ENCODE measurements at places on chromosomes 4 and X.

DNA sequence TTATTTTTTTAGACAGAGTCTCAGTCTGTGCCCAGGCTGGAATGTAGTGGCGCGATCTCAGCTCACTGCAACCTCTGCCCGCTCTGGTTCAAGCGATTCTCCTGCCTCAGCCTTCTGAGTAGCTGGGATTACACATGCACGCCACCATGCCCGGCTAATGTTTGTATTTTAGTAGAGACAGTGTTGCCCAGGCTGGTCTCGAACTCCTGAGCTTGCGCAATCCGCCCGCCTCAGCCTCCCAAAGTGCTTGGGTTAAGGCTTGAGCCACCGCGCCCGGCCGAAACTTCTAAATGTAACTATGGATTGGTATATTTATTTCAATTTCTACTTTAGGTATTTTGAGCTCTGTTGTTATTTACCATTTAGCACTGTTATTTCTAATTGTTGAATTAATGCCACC, 79.4 kb downstream of the FAM193A start:
- DNase-seq, result no peak

DNA sequence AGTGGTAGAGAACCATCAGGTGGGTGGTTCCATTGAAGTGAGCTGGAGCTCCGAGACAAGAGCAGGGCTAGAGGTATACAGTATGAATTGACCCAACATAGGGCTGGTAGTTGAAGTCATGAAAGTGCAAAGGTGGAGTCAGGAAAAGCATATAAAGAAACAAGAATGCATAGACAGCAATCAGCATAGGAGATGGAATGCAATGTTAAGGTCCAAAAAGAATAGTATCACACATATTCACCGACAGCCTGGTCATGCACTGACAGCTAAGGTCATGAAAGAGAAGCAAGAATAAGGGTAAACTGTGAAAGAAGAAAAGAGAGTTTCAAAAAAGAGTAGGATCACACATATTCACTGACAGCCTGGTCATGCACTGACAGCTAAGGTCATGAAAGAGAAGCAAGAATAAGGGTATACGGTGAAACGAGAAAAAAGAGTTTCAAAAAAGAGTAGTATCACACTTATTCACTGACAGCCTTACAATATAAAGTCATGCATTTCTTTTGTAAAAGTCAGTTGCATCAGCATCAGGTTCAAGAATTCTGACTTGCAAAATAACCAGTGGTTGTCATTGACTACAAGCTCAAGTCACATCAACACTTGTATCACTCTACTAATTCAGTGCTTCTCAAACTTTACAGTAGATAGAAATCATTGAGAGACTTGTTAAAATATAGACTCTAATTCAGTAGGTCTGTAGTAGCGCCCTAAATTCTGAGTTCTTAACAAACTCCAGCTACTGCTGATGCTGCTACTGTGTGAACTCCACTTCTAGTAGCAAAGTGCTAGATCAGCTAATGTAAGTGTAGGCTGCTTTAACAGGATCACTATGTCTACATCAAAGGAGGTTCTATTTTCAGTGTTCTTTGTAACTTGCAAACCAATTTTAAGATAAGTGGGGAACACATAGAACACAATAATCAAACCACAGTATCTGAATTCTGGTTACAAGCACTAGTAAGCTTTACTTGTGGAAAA, 221.9 kb downstream of the PDGFC start:
- no peak for DNase-seq

DNA sequence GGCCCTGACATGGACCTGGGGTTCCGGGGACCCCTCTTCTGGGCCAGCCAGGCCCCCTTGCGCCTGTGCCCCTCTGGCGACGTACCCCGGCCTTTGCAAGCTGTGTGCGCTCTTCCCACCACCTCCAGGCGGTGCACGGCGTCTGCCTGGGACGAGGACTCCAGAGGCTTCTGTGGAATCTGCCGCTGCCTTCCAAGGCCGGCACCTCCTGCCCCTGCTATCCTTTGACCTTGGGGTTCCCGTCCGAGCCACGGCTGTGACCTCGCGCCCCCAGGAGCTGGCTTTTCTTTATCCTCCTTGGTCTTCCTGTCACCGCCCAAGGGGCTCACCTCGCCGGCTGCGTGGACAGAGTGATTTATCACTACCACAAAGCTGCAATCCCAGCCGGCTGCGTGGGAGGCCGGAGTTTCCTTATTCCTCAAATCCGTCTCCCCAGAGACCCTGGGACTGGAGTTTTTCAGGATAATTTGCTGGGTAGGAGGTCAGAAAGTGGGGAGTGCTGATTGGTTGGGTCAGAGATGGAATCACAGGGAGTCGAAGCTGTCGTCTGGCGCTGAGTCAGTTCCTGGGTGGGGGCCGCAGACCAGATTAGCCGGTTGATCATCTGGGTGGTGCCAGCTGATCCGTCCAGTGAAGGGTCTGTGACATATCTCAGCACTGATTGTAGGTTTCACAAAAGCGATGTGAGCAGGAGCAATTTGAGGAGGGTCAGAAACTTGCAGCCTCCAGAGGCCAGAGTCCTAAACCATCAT, 19.8 kb upstream of the PLCXD1 start:
- DNase-seq, result no peak

- DNase-seq, result no peak
Observed at GRCh38 chrX:9874483-9874882, 88.3 kb downstream of the SHROOM2 start.

GRCh38 chrX:129983575-129984110, 1.2 kb downstream of the BCORL1 start:
- no peak for DNase-seq

DNA sequence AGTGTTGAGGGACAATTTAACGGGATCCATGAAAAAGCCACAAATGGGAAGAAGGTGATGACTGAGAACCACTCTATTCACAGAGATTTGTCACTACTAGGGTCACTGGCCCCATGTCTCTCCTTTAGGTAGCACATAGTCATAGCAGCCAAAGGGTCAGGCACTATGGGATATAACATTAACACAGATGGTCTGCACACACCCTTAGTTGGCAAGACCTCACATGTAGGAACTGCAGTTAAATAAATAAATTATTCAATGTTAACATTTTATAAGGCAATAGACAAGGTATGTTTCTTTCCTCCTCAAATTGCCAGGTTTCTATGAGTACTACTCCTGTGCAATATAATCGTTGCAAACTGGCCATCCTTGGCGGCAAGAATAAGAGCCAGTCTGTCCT, 10.9 kb downstream of the RASGEF1B start:
- no peak for DNase-seq

DNA sequence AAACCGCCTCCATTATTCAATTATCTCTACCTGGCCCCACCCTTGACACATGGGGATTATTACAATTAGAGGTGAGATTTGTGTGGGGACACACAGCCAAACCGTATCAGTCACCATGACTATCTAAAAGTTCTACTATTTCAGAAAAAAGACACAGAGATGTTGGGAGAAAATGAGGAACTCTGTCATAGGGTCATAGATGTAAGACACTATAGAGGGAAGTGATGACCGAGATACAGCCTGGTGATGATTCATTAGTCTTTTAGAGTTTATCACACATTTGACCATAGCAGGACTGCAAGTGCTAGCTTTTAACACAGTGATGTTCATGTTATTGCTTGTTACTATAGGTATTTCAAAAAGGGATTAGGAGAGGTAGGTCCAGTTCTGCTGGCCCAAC, 357.0 kb upstream of the AADAT start:
- no peak for DNase-seq

DNA sequence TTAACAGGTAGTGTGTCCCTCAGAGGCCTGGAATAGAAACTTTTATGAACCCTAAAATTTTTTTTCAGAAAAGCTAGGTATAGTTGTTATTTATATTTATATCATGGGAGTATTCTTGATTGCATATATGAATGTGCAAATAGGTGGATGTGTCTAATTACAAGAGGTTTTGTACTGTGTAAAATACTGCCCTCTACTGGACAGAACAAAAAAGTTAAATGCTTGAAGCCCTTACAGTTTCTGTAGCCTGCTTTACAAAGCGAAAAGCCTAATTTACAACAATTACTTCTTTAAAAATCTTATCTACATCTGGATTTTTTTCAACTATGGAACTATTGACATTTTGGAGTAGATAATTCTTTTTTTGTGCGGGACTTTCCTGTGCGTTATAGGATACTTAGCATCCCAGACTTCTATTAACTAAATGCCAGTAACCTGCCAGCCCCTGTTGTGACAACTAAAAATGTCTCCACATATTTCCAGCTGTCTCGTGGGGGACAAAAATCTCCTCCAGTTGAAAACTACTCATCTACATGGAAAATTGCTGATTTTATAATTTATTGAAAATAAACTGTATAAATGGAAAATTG, 35.1 kb downstream of the ENPEP start:
- no peak for DNase-seq

All from stimulated activated CD8-positive, alpha-beta memory T cell treated with anti-CD3 and anti-CD28 coated beads, Interleukin-4, amount 100 ng/mL, for 1 hour (primary cell).